Stimulated activated CD8-positive, alpha-beta memory T cell treated with anti-CD3 and anti-CD28 coated beads, Interleukin-12 subunit alpha, Interleukin-12 subunit beta, amount 100 ng/mL, for 4 hours (primary cell): ENCODE measurements at places on chromosomes 1 and 21.

DNA sequence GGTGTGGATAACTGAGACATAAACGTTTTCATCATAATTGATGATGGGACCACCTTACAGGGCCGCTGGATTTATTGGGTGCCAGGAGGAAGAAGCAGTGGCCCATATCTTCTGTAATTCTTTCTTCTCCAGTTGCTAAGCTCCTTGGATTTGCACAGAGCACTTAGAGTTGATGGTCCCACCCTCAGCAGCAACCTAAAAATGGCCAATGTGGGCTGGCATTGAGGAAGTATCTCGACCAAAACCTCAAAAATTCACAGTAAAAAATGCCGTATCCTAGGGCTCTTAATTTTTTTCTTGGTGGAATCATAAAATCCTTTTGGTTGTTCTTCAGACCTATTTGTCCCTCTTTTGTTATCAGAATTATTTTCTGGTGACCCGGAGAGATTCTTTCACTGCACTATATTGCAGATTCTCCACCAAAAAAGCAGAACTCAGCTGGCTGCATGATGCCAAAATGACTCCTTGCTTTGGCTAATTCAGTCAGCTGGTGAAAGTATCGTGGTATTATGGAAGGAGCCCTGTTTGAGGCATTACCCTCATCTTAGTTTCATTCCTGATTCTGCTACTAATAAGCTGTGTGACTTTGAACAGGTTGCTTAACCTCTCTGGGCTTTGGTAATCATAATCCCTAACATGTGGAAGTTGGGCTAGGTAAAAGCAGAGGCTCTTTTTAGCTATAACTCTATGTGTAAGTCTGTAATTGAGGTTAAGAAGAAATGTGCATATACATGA lies 27.6 kb downstream of the KIRREL1 start:
- no peak for DNase-seq

- no peak for DNase-seq
Observed at GRCh38 chr1:172549621-172550280, 16.8 kb downstream of the SUCO start.

GRCh38 chr1:212238552-212238951 lies 46.7 kb upstream of the PPP2R5A start:
- no peak for DNase-seq

- DNase-seq: no peak
Observed at GRCh38 chr1:110494036-110494435, 24.9 kb downstream of the KCNA10 start.

DNA sequence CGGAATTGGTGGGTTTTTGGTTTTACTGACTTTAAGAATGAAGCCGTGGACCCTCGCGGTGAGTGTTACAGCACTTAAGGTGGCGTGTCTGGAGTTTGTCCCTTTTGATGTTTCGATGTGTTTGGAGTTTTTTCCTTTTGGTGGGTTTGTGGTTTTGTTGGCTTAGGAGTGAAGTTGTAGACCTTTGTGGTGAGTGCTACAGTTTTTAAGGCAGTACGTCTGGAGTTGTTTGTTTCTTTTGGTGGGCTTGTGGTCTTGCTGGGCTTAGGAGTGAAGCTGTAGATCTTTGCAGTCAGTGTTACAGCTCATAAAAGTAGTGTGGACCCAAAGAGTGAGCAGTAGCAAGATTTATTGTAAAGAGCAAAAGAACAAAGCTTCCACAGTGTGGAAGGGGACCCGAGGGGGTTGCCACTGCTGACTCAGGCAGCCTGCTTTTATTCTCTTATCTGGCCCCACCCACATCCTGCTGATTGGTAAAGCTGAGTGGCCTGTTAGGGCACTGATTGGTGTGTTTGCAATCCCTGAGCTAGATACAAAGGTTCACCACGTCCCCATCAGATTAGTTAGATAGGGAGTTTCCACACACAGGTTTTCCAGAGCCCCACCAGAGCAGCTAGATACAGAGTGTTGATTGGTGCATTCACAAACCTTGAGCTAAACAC lies 20.9 kb downstream of the HENMT1 start:
- DNase-seq: peak; percentile 32

DNA sequence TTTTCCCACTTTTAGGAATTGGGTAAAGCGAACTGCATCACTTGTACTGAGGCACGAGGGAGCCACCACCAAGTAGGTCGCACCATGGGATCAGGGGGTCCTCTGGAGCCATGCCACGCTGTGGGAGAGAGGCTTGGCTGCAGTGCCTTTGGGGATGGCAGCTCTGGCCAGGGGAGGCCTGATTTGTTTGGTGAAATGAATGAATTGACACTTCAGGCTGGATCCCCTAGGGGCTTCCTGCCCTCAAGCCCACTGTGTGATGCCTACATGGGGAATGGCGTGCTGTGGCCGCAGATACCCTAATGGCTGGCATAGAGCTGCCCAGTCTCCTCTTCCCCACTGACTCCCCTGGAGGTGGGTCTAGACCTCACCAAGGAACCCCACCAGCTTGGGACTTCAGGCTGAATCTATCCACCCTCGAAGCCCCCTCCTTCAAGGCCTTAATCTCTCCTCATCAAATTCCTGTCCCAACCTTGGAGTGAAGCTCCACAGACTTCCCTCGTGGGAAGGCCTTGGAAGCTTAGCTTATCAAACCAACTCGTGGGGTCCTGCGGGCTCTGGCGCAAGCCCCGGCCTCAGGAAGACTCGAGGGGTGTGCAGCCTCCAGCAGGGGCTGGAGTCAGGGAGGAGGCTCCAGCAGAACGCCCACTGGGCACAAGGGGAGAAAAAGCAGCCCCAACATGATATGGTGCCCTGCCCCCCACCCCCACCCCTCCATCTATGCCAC lies 64.6 kb downstream of the VWA5B1 start:
- no peak for DNase-seq

DNA sequence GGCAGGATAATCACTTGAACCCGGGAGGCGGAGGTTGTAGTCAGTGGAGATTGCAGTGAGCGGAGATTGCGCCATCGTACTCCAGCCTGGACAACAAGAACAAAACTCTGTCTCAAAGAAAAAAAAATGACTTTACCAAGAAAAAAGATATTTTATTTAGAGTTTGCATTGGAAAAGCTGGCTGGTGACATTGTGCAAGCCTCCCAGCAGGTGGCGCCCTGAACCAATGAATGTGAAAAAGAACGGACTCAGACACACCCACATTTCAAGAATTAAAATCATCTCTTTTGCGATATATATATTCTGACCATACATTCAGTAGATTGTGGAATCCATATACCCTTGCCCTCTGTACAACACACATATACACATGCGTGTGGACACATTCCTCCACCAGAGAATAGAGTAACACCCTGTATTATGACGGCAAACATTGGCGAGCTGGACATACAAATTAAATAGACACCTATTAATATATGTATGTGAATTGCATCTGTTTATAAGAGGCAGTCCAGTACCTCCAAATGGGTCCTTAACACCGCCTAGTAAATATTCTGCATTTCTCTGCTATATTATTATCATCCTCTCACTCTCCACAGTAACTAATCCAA lies 39.0 kb upstream of the CADM3 start:
- DNase-seq: peak; percentile 27

DNA sequence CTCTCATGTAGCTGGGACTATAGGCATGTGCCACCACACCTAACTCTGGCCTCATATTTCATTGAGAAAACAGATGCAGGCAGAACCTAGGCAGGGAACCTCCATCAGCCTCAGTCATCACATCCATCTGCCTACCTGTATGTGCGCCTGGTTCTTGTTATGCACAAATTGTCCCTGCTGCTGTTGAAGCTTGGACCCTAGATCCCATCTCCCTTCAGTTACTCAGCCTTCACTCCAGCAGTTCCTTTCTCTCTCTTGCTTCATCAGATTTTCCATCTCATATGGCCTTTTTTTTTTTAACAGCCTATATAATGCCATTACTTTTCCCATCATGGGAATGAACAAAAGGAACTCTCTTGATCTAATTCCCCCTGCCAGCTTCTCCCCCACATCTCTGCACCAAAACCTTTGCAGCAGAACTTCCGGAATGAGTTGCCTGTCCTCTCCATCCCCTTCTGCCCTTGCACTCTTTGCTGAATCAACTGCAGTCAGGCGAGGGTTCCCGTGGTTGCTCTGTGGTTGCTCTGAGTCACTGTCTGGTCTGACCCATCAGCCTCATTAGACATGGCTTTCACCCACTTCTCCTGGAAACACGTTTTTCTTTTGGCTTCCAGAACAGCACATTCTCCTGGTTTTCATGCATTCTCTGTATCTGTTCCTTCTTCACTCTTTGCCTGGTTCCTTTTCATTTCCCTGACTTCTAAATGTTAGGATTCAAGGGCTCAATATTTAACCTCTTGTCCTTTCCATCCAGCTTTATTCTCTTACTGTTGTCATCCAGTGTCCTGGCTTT lies 41.5 kb downstream of the UBE4B start:
- DNase-seq: peak; percentile 30

- DNase-seq: no peak
Observed at GRCh38 chr1:197595304-197595904, 179.9 kb downstream of the DENND1B start.

- DNase-seq: no peak
Observed at GRCh38 chr1:59063501-59063900, 233.4 kb upstream of the FGGY start.

- DNase-seq: no peak
Observed at GRCh38 chr1:110982320-110982719, 18.6 kb upstream of the LRIF1 start.

DNA sequence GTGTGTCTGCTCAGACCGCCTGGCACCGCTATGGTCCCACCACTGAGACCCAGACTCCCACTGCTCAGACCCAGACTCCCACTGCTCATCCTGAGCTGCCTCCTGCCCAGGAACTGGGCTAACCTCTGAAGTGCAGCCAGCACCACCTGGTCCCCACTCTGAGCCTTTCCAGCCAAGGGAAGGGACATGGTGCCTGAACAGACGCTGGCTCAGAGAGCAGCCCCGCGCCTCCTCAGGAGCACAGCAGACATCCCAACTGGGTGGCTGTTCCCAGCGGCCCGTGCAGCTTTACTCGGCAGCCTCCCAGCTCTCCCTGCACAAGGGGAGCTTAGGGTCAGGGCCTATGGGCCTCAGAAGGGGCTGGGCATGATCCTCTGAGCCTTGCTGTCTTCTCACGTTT lies 27.8 kb upstream of the CNTN2 start:
- DNase-seq: no peak

DNA sequence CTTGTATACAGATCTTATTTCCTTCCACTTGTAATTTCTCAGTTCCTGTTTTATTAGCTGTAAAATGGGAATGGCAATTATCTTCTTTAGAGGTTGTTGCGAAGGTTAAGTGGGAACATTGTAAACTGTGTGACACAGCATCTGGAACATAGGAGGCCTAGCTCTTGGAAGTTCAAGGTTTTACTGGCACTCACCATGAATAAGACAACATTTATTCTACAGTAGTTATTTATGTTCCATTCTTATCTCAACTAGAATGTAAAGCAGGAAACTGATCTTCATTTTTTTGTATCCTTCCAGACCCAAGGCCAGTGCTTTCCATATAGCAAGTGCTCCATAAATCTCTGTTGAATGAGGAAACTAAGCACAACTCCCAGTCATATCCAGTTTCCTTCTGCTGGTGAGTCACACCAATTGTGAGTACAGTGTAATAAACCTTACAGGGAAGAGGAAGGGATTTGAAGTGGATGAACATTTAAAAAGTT lies 1.4 kb downstream of the BCL10 start:
- no peak for DNase-seq

DNA sequence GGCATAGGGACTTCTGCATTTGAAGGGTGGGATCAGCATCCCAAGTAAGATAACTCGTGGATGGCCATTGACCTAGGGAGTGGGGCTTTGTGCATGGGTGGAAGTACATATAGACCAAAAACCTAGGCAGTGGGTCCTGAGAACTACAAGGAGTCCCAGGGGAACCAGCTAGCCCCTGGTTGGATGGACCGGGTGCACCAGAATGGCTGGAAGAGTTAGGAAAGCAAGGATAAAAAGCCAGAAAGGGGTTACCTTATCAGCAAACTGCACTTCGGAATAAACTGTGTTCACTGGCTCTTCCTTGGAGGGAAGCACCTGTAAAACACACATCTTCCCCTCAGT lies 26.6 kb upstream of the SLAMF6 start:
- no peak for DNase-seq

DNA sequence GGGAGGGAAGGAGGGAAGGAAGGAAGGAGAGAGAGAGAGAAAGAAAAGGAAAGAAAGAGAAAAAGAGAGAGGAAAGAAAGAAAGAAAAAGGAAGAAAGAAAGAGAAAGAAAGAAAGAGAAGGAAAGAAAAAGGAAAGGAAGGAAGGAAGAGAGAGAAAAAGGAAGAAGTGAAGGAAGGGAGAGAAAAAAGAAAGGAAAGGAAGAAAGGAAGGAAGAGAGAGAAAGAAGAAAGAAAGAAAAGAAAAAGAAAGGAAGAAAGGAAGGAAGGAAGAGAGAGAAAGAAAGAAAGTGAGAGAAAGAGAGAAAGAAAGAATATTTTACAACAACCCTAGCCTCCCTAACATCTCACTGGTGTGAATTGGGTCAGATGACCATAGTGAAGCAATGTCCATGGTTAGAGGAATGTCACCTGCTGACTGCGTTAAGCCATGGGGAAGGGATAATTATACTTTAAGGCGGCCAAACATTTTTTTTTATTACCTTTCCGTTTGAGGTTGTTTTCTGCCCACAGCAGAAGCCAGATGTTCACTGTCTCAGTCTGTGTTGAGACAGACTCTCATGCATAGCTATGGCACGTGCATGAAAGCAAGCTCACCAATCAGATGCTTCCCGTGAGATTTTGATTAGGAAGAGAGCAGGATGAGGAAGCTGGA lies 76.4 kb downstream of the SNRPE start:
- DNase-seq: no peak

DNA sequence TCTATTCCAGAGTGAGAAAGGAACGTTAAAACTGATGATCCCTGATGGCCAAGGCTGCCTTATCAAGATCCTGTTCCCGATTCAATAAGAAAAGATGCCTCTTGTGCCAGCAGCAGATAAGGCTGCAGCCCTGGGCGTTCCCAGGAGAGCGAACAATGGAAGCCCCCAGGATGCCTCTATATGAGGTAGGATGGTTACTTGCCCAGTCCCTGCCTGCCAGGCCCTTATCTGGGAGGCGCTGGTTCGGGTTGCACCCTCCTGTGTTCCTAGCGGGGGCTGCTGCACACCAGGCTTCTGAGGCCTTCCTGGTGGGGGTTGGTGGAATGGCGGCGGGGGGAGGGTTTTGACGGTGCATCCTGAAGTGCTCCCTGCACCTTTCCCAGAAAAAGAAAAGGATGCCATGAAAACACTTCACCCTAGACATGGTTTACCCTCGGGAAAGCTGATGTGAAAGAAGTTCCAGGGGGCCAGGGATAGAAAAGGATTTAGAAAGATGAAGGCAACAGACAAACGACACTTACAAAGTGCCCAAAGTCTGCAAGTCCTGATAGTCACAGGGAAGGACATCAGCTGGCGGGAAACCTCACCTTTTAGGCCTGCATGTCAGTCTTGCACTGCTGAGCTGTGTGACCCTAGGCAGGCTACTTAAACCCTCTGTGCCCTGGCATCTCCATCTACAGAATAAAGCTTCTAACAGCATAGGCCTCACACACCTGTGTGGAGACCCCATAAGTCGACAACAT lies 100.3 kb downstream of the KCNJ15 start:
- DNase-seq: no peak

DNA sequence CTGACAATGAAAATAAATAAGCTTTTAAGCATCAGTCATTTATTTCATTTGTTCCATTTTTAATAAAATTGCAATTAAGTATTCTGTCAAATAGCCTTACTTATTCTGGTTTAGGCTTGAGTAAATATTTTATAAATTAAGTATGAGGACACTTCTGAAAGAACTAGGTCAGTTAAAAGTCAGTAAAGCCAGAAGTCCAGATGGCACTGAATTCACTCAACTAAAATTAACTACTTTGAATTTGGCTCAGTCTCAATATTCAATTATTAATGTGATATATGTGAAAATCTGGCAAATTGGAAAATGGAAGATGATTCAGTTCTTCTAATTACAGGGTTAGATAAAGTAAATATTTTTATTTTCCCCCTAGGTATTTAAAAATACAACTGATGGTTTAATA lies 174.2 kb downstream of the BRINP3 start:
- no peak for DNase-seq
